Uterus (tissue), 4 donors: ENCODE measurements at places on chromosomes 12 and 14. TPM values are rescaled to one million over a fixed set of nuclear protein-coding genes. Genes with fewer than 3 reads are reported as not detected.

- H3K4me1 ChIP-seq, result peaks cover 14% of the 10 kb centered on the region
- DNase-seq, result peak; percentile 52
- no peak overlapping the region for H3K4me3 ChIP-seq
- H3K27ac ChIP-seq, result peak overlapping the region; percentile 96
Observed at GRCh38 chr12:108802101-108802961, 55.1 kb downstream of the SSH1 start.

Gene PPP1R36
- 1.2 TPM for total RNA-seq

DNA sequence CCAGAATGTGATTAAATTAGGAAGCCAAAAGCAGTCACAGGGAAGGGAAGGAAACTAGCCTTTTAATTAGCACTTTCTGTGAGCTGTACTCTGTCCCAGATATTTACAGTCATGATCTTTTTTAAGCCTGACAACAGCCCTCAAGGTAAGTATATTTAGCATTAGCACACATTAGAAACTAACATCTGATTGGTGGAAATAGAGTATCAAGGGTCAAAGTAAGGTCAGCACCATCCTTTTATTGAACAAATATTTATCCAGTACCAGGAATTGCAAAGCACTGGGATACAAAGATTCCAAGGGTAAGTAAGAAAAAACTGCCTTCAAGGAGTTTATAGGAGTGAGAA lies 28.2 kb downstream of the RPGRIP1 start:
- no peaks in the 10 kb centered on the region for H3K4me1 ChIP-seq
- DNase-seq, result no peak
- H3K27me3 ChIP-seq, result no peaks in the 10 kb centered on the region
- H3K27ac ChIP-seq, result no peak overlapping the region
- no peaks in the 10 kb centered on the region for H3K36me3 ChIP-seq

Gene MYF6
- total RNA-seq, result not detected

- DNase-seq, result no peak
- H3K27me3 ChIP-seq, result no peaks in the 10 kb centered on the region
- H3K4me1 ChIP-seq, result no peaks in the 10 kb centered on the region
Observed at GRCh38 chr12:88036353-88036965, 7.3 kb upstream of the C12orf50 start.

GRCh38 chr12:24482882-24483604 lies 465.9 kb downstream of the BCAT1 start:
- H3K27ac ChIP-seq, result no peak overlapping the region
- no peaks in the 10 kb centered on the region for H3K27me3 ChIP-seq
- H3K36me3 ChIP-seq, result no peaks in the 10 kb centered on the region
- no peak overlapping the region for H3K4me3 ChIP-seq

DNA sequence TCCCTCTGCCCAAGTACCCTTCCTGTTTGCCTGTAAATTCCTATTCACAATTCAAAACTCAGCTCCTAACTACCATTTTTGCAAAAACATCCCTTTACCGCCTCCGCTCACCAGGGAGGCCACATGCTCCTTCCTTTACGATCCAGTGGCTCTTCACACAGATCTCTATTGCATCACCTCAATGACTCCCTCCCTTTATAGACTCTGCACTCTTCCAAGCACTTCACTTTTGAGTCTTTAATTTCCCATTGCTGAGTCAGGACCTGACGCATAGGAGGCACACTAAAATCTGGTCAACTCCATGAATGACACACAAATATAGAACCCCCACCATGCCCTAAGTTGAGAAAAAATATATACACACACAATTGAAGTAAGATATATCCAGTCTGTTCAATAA lies 45.9 kb downstream of the PPP1R13B start:
- H3K4me3 ChIP-seq, result no peak overlapping the region
- no peak for DNase-seq
- H3K4me1 ChIP-seq, result no peaks in the 10 kb centered on the region
- no peaks in the 10 kb centered on the region for H3K27me3 ChIP-seq
- no peaks in the 10 kb centered on the region for H3K36me3 ChIP-seq

Gene KLHDC1
- total RNA-seq, result 28.7 TPM

DNA sequence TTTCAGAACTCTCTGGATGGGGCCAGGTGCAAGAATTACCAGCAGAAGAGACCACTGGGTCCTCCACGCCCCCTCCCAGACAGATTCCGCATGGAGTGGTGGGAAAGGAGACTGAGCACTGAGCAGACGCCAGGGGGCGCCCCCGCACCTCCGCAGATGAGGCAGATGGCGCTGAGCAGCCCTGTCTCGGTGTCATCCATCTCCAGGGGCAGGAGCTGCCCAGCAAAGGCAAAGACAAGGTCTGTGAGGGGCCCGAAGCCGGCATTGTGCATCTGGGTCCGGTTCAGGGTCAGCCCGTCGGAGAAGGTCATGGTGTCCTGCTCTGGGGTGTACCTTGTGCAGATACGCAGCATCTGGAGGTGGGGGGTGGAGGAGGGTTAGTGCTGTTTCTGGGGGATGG lies 6.3 kb upstream of the ITGB7 start:
- peak; percentile 82 for DNase-seq
- peaks cover 6% of the 10 kb centered on the region for H3K4me1 ChIP-seq
- no peaks in the 10 kb centered on the region for H3K27me3 ChIP-seq
- no peak overlapping the region for H3K27ac ChIP-seq
- no peaks in the 10 kb centered on the region for H3K36me3 ChIP-seq

DNA sequence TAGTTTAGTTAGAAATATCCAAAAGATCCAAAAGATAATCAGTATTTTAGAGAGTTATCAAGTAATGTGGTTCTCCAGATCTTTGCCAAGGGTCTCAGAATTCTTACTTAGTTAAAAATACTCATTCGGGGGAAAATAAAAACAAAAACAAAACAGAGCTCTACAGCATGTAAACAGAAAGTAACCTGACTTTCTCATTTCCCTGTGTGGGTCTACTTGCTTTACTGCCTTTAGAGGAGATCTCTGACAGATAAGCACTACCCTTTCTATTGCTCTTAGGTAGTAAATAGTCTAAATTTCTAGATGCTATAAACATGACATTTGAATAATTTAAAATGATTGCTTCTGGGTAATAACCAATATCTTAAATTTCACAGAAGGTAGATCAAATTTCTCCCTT lies 371.8 kb downstream of the RPL10L start:
- no peaks in the 10 kb centered on the region for H3K36me3 ChIP-seq
- H3K4me3 ChIP-seq, result no peak overlapping the region
- no peak overlapping the region for H3K27ac ChIP-seq

GRCh38 chr12:31768046-31768445 lies 39.2 kb upstream of the AMN1 start:
- no peaks in the 10 kb centered on the region for H3K27me3 ChIP-seq
- H3K4me1 ChIP-seq, result no peaks in the 10 kb centered on the region
- no peak overlapping the region for H3K27ac ChIP-seq
- H3K36me3 ChIP-seq, result no peaks in the 10 kb centered on the region

Gene PTHLH
- total RNA-seq, result 1.5 TPM

DNA sequence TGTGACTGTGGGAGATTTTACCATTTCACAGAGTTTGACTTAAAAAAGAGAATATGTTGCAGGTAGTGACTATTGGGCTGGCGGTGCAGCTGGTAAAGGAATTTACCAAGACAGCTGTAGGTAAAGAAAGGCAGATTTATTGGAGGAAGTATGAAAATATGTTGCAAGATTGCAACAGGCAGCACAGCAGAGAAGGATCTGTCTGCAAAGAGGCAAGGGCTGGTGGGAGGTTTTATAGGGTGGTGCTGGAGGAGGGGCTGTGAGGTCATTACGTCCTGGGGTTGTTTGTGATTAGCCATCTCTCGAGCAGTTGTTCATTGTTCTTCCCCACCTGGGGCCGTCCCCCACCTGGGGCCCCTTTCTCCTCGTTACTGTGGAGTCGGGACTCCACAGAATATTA lies 62.1 kb downstream of the ACACB start:
- no peaks in the 10 kb centered on the region for H3K36me3 ChIP-seq
- H3K27me3 ChIP-seq, result no peaks in the 10 kb centered on the region
- H3K4me3 ChIP-seq, result no peak overlapping the region
- DNase-seq, result no peak
